GM12892 (cell line): ENCODE measurements at places on chromosomes 5 and 9.

DNA sequence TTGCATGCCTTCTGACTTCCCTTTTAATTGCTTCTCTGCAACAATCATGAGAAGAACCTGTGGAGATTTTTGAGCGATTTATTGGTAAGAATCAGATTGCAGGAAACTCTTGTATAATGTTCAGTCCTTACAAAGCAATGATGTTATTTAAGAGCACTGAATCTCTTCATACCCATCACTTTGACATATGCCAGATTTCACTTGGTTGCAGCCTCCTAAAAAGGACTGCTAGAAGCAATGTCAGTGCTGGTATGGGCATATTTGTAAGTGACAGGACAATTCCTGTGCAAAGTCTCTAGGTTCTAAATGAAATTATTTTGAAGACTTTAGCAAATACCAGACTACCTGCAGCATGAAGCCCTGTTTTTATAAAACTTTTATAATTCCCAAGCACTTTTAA lies 2272.7 kb upstream of the WWC1 start:
- DNase-seq: no peak

DNA sequence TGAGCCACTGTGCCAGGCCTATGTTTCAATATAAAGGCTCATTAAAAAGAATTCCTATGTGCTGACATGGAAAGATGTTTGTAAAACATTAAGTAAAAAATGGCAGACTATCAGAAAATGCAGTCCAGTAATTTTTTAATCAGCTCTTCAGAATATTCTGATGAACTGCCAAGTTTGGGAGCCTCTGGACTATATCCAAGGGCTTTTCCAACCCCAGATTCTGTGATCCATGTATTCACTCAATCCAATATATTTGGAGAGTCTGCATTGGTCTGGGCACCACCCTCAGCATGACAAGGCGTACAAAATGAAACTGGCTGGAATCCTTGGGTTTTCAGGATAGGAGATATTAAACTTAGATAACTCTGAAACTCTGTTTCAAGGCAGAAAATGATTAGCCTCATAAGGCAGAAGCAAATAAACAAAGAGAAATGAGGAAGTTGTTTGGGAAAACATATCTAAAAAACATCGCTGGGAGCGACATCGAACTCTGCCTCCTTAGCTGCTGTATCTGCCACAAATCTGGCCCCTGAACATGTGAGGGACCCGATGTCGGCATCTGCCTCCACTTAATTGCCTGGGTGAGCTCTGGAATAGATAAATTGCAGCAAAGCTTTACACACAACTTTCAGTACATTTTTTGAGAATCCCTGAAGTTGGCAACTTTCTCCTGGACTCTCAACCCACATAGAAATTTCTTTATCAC lies 14.4 kb downstream of the PDE6A start:
- DNase-seq: no peak

DNA sequence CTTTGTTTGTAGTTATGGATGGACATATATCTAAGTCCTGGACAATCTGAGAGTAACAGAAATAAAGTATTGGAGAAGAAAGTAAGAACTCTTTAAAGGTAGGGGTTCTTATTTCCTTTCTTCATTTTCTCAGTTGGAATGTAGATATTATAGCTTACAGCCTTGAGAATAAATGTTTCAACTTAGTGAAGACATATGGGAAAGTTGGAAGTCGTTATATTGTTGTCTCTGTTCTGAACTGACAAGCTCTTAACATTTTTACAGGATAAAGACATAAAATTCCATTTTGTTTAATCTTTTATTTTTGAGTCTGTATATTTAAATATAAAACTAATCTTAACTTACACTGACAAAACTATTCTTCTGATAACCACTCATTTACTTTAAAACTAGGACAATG lies 2187.5 kb upstream of the ACO1 start:
- no peak for DNase-seq

- DNase-seq: peak; percentile 59
Measured at GRCh38 chr9:120944434-120944843, 17.8 kb upstream of the TRAF1 start.

GRCh38 chr5:56434986-56435385 lies 201.9 kb upstream of the ANKRD55 start:
- no peak for DNase-seq

DNA sequence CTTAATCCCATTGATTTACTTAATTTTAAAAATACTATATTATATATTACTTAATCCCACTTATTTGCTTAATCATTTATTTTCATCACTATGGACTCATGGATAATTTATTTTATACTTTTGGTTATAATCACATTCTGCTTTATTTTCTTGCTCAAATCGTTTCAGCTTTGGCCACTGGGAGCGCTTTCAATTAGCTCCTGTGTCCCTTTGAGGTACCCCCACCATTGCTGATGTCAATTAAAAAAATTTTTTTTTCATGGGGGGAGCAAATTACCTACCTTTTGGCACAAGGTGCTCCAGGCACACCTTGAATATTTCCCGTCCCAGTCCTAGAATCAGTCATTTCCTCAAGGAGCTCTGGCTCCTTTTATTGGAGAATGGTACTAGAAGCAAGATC lies 1.4 kb upstream of the TRIO start:
- no peak for DNase-seq

DNA sequence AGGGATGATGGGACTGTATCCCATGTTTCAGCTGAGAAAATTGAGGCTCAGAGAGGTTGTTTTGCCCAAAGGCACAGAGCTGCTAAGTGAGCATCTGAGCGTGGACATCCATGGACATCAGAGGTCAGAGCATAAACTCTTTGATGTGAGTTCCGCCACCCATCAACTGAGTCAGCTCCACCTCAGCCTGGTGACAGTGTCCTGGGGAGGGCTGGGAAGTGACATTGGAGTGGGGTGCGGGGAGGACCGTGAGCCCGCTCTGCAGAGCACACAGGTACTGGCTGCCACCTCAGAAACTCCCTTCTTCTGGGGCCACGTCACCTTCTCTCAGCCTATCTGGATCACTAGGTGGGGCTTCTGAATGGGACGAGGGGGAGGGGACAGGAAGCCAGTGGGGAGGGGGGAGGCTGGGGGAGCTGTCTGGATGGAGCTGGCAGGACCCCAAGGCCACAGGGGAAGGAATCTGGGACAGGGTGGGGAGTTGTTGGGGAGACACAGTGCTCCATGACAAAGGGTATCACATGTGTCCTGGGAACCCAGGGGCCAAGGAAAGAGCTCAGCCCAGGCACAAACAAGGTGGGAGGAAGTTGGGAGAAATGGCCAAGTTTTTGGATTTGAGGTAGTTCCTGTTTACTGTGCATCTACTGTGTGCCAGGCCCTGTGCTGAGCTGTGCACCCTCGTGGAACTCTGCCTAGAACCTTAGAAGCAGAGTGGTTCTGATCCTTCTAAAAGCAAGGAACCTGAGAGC lies 2.5 kb downstream of the LAMC3 start:
- no peak for DNase-seq

- no peak for DNase-seq
Measured at GRCh38 chr9:90010793-90011192, 406.0 kb downstream of the GADD45G start.

DNA sequence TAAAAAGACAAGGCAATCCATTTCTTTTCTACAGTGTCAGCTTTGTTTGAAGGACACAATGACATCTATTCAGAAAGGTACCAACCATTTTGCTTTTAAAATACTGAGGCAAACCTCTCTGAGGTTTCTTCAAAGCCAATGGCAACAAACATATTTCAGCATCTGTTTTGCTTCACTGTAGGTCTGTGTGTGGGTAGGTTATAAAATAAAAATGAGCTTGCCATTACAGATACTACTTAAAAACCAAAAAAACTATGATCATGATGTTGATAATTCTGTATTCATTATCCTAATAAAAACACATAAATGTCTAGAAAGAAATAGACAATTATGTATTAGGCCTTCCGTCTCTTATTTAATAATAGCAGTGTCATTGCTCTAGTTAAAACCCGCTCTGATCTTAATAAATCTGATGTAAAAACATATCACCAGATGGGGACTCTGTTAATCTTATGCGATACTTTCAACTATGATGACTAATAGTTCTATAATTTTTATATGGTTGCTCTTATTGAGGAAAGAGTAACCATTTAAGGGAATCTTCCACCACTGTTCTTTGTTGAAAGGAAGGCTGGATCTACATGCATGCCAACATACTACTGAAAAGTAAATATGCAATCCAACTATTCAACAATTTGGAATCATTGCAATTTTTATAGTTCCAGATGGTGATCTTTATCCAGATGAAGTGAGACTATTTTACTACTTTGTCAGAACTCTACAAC lies 647.2 kb downstream of the PDE4D start:
- DNase-seq: no peak

- no peak for DNase-seq
Measured at GRCh38 chr5:149485655-149486615, 65.3 kb downstream of the CSNK1A1 start.

DNA sequence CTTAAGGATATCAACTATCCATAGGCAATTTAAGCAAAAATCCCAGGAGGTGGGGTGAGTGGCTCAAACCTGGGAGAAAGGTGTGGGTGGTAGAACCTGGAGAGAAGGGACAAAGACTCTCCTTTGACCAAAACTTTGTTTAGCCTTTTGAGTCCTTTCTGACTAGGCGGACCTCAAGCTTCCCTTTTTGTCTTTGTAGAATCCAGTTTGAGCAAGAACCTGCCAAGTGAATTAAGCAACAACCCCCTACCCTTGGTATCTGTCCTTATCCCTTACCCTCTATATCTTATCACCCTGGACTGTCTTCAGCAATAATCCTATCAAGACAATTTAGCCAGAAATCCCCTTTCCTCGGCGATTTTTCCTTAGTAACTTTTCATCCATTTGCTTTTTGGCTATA lies 53.5 kb upstream of the SLC28A3 start:
- no peak for DNase-seq

DNA sequence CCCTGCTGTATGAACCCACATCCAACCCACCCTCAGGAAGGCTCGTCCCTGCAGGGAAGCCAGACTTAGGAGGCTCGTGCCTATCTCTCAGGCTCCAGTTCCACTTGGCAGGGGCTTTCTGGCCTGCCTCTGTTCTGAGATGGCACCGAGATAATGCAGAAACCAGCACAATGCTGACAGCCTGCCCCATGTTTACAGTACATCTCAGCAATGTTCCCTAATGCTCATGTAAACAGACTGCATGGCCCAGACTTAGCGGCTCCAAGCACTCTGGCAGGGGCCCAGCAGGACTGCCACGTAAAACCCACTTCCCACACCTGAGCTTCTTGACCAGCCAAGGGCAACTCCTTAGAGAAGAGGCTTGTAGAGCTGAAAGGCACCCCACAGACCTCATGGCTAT lies 499.5 kb upstream of the BRINP1 start:
- DNase-seq: no peak

- no peak for DNase-seq
Measured at GRCh38 chr5:19256036-19256435, 732.0 kb downstream of the CDH18 start.

- no peak for DNase-seq
Measured at GRCh38 chr5:87182649-87183048, 85.0 kb upstream of the RASA1 start.

DNA sequence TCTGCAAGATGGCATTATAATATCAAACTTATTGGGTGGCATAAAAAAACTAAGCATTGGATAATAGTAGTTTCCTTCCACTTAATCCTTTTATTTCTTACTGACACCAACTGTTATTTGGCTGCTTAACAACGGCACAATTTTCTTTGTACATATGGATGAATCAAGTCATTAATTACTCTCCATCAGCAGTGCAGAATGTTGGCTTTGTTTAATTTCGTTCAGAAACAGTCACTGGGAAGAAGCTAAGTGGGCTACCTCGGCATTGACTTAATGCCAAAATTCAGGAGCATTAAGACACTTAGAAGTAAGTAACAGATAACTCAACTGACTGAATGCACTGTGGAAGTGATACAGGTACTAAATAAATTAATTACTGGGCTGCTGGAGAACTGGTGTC lies 460.4 kb downstream of the CTNND2 start:
- DNase-seq: no peak

GRCh38 chr9:115039516-115040120 lies 78.3 kb downstream of the TNC start:
- no peak for DNase-seq

- DNase-seq: no peak
Measured at GRCh38 chr5:148205044-148205806, 2.4 kb downstream of the SPINK6 start.

DNA sequence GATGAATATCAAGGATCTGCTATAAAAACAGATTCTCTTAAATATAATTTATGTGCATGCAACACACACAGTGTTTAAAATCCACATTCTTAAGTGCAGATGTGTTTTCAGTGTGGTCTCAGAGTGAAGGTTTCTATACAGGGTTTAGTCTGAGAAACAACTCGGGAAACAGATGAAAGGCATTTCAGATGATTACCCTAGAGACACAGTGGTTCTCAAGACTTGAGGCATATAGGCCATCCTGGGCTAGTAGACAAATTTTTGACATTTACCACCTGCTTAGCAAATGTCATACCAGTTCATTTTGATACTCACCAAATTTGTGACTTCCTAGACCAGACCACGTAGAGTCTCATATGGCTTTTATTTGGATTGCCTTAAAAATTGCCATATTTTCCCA lies 216.5 kb downstream of the ARL15 start:
- DNase-seq: no peak

DNA sequence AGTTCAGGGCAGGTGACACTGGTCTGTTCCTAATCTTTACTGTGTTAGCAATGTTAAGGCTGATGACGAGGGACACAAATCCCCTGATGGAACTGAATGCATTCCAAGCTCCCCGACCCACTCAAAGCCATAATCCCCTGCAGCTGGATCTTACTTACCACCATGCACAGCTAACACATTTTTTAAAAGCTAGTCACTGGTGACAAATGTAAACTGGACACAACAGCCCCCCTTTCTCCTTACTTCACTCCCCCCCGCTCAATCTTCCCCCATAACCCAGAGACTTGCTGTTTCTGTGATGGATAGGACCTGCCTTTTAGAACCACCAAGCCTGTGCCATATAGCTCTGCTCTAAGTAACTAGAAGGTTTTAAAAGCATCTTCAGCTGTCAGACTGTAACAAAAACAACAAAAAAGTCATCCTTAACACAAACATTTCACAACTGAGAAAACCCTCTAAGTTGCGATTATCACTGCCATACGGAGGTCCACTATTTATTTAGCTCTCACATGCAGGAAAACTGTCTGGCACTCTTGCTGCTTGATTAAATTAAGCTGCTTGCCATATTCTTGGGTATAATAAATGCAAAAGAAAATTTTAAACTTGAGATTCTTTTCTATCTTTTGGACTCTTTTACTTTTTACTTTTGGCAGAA lies 44.4 kb downstream of the BNC2 start:
- no peak for DNase-seq

DNA sequence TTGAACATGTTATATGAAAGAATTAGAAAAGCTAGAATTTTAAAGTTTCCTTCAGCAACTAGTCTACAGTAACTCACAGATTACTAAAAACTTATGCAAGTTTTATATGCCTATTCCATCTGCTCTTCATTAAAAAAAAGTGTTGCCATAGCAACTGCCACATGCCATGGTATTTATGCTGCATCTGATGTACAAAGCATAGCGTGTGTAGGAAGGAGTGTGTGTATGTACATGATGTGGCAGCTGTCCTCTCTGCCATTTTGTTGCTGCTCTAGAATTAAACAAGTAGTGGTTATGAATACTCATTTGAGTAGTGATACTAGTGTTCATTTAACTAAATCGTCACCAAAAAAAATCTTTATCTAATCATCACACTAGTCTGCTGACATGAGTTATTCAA lies 593.5 kb downstream of the CETN3 start:
- no peak for DNase-seq
